ENCODE measurements at places on chromosomes 12 and 14. TPM values are rescaled to one million over a fixed set of nuclear protein-coding genes. Genes with fewer than 3 reads are reported as not detected.

GRCh38 chr12:122166422-122167349, 7.3 kb downstream of the IL31 start:
- DNase-seq, result peak; percentile 75

DNA sequence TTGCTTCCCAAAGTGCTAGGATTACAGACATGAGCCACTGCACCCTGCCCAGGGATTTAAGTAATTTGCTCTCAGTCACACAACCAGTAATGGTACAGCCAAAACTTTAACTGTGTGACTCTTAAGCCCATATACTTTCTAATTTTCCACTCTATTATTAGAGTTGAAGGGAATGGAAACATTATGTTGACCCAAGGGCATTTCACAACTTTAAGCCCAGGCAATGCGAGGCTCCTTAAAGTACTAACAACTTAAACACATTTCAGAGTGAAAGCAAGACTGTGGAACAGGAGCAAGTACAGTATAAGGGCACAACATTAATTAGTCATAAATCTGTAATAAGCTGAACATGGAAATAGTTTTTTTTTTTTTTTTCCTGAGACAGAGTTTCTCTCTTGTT, 39.8 kb downstream of the BAZ1A start:
- no peak for DNase-seq

DNA sequence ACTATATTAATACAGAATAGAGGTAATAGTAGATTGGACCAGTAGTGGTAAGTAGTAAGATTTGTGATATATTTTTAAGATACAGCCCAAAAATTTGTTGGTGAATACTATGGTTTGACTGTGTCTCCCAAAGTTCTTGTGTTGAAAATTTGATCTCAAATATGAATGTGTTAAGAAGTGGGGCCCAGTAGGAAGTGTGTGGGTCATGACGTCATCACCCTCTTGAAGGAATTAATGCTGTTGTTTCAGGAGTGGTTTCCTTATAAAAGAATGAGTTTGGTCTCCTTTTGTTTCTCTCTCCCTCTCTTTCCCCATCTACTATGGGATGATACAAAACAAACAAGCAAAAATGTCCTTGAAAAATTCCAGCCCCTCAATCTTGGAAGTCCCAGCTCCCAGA, 16.3 kb downstream of the LUM start:
- no peak for DNase-seq

DNA sequence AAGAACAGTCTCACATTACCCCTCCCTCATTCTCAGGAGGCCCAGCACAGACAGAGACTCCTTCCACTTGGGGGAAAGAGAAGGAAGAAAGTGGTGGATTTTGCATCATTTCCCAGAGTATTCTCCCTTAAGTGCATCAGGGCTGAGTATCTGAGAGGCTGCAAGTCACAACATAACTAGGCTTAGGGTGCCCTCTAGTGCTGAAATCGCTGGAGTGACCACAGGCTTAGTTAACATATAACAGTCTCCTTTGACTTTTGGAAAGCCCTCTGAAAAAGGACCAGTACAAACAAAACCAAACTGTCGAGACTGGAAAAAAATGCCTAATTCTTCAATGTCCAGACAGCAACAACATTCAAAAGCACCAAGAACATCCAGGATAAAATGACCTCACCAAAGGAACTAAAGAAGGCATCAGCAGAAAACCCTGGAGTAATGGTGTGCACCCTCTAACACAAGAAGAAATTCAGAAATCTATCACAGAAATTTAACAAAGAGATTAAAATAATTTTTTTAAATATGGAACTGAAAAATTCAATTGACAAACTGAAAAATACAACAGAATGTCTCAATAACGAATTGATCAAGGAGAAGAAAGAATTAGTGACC, 412.3 kb downstream of the RPS29 start:
- peak; percentile 85 for DNase-seq

- DNase-seq, result peak; percentile 91
Observed at GRCh38 chr12:109775172-109775881, 57.9 kb downstream of the TRPV4 start.

DNA sequence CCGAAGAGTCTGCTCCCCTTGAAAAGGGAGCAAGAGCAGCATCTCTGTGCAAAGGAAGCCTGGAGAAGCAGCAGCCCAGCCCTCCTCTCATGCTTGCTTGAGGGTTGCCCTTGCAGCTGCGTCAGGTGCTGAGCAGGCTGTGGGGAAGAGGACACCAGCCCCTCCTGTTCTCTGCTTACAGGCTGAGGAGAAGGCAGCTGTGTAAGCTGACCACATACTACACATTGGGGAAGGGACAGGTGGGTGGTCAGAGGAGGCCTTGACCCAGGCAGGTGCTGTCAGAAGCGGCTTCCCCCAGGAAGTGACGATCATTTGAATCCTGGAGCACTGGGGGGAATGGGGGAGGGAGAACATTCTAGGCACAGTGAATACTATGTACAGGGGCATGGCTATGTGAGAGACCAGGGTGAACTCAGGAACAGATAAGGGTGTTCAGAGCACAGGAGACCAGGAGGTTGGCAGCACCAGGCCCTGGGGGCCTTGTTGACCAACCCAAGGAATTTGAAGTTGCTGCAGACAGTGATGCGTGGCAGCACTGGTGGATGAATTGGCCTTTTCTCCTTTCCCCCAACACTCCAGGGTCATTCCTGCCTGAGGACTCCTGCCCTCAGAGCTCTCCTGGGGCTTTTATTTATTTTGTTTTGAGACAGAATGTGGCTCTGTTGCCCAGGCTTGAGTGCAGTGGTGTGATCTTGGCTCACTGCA, 2.7 kb upstream of the KLC1 start:
- peak; percentile 60 for DNase-seq

DNA sequence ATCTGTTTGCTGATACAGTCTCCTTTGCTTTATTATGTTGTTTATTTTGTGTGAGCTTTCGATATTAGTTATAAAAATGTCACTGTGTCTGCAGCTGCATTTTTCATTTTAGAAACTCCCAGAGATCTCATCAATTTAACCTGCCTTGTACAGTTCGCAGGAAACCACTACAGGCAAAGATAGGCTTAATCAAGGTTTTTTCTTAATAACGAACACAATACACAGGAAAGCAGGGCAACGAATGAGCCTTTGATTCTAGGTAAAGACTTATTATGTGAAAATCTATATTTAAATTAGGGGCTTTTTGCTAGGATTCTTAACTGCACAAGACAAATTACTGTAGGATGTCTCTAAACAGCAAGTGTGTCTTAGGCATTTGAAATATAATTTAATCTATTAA, 191.9 kb downstream of the RGS6 start:
- no peak for DNase-seq

DNA sequence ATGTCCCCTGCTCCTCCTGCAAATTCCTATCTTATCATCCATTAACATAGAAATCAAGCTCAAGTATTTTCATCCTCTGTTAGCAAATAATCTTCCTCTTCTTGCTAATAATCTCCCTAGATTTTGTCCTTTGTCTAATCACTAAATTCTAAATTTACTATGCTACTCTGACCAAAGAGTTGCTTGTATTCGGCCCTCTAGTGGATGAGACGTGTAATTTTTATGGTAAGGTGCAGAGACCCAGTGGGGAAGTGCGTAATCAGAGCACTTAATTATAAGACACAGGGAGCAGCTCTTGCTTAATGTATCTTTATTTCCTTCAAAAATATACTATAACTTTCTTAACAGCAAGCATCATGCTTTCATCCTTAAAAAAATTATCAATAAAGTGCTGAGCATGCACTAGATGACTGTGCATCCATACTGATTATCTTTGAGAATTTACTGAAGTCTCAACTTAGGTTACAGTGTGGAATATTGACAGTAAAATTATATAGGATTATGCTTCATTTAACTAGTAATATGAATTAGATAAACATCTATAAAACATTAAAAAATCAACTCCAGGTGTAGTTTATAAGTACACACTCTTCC, 212.6 kb downstream of the SLC16A7 start:
- DNase-seq, result peak; percentile 66

DNA sequence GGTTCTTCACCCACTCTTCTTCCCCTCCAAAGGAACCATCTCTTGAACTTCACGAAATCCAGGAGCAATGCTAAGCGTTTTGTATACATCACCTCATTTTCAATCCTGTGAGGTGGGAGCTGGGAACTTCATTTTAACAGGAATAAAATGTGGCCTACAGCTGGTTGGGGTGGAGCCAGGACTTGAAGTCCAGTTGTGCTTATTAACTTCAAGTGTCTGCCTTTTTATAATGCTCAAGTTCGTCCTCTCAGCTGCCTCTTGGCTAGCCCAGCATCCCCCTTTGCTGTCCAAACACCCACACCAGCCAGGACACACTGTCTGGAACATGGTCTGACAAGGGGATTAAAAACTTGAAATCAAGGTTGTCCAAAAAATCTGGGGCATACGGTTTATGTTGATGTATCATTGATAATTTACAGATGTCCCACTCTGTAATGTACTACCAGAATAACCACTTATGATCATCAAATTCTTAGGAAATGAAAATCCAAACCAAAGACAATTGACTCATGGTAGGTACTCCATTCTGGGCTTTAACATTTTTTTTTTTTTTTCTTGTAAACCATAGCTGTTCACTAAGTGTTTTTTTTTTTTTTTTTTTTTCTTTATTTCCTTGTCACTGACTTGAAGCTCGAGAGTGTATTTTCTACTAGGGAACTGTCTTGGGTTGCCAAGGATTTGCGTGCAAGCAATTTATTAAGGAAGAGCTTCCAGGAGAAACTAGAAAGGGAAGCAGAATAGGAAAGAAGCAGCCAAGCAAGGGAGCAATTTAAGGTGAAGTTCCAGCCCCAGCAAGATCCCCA, 252.3 kb downstream of the EFCAB11 start:
- DNase-seq, result peak; percentile 65

GRCh38 chr12:54300732-54301427, at the start of gene NFE2:
Gene NFE2, minus strand, starts transcription at chr12:54301015. Its CDS starts 5,767 bp downstream, at chr12:54295248.
- DNase-seq, result peak; percentile 79

DNA sequence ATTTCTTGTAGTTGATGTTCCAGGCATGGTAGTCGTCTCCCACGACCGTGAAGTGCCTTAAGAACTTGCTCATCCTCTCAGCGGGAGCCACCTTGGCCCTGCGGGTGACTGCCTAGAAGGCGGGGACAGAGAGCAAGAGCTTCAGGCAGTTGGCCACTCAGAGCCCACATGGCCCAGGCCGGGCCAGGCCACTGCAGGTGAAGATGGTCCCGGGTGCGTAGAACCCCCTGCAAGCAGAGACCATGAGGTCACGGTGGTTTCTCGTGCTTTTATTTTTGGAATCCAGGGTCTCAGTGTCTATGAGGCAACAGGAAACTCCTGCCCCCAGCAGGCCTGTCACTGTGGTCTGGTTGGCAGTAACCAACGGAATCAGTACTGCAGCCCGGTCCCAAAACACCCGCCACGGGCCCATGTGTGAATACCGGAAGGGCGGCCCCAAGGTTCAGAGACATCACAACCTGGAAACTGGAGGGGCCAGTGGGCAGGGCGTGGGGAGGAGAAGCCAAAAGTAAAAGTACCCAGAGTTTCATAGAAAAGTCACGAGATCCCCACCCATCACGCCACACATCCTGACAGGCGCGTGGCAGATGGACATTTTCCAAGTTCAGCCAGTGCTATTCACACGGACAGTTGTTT, 27.5 kb downstream of the HVCN1 start:
- DNase-seq, result peak; percentile 79

Gene IGF1
- 1.1 TPM for total RNA-seq

Gene DCTN2
- total RNA-seq, result 80.9 TPM

Gene FAM90A1
- total RNA-seq, result 0.31 TPM

Gene KRT82
- total RNA-seq, result not detected

Gene MGAT2
- 48.5 TPM for total RNA-seq

Gene LTBR
- 1.7 TPM for total RNA-seq

Gene ASPG
- not detected for total RNA-seq

Data from activated CD4-positive, alpha-beta T cell treated with anti-CD3 and anti-CD28 coated beads, Interleukin-2, amount 10 ng/mL, durations not matched to agents 24 days and 14 days (primary cell).